ENCODE measurements at places on chromosomes 6 and 20.

- DNase-seq, result no peak
Observed at GRCh38 chr6:157560691-157561413, 179.9 kb downstream of the ZDHHC14 start.

DNA sequence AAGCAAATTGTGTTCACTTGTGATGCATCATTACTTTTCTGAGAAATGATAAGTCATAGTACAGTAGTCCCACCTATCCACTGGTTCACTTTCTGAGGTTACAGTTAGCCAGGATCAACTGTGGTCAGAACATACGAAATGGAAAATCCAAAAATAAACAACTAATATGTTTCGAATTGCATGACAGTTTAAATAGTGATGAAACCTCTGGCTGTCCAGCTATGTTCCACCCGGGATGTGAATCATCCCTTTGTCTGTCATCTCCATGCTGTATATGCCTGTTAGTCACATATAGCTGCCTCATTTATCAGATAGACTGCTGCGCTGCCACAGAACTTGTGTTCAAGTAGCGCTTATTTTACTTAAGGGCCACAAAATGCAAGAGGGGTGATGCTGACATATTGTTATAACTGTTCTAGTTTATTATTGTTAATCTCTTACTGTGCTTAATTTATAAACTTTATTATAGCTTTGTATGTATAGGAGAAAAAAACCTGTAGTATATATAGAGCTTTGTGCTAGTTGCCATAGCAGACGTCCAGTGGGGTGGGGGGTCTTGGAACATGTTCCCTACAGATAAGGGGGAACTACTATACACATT, 29.2 kb downstream of the AFDN start:
- no peak for DNase-seq

GRCh38 chr6:130122243-130122642, 100.5 kb downstream of the SAMD3 start:
- no peak for DNase-seq

DNA sequence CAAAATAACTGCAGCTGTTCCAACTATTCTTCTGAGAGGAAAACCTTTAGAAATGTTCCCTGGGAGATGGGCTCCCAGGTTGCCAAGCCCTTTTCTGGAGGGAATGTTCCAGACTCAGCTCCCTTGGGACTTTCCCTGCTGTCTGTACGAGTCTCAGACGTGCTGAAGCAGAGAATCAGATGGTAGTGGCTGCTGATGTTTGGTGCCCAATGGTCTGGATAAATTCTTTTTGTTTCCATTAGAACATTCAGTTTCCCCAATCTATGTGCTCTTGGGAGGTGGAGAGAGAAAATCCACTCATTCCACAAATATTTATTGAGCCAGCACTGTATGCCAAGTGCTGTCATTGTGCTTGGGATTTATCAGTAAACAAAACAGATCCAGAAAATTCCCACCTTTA, 40.0 kb downstream of the SNHG17 start:
- no peak for DNase-seq

- DNase-seq, result no peak
Observed at GRCh38 chr20:63639093-63639975, 12.4 kb upstream of the GMEB2 start.

DNA sequence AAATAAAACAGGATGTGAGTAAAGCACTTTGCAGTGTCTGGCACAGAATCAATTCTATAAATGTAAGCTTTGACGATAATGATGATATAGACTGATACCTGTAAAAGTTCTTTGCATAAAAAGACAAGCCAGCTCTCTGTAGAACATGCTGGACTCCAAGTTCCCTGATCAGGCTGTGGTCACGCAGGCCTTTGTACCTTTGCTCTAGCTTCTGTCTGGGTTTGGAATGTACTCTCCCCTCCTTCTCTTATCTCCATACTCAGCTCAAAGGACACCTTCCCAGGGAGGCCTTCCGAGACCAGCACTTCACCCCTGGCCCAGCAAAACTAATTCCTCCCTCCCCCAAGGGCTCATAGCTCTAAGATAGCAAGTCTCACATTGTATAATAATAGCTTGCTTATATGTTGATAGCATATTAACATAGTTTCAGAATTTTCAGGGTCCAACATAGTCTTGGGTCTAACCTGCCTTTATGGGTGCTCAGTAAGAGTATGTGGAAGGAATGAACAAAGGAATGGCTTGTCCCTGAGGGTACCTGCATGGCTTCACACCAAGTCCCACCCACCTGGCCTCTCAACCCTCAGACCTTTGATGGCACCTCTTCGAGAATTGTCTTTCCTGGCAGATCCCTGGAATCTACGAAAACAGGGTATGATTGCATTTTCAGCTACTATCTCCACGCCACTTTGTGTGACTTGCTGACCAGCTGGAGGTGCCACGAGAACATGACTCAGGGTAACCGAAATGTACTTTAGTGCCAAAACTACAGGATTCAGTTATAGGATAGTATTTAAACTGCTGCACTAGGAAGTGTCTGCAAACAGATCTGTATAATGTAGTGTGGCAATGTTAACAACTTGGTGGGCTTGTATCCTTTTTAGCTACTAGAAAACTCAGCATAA, 41.7 kb upstream of the PIM1 start:
- DNase-seq, result no peak

DNA sequence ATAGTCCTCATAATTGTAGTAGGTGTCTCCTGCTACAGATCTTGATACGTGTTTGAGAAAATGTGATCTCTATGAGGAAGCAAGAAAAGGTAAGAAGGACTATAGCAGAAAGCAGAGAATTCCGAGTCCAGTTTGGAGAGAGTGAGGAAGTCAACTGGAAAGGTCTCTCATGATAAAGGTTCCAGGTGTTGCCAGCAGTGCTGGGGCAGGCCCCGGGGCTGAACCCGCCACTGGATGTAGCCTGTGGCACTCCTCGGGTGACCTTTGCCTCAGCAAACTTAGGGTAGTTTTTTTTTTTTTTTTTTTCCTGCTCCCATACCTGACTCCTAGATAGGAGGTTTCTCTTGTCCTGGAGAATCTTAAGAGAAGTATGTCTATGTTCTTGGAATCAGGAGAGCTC, 62.8 kb downstream of the FAM120B start:
- no peak for DNase-seq

GRCh38 chr6:1579096-1579495, 30.6 kb upstream of the FOXC1 start:
- DNase-seq, result no peak

- DNase-seq, result no peak
Observed at GRCh38 chr6:63637865-63638445, 2.4 kb downstream of the PHF3 start.

GRCh38 chr6:155103816-155104366, 108.8 kb downstream of the TIAM2 start:
- no peak for DNase-seq

- DNase-seq, result no peak
Observed at GRCh38 chr6:115602466-115602865, 458.2 kb downstream of the FRK start.

DNA sequence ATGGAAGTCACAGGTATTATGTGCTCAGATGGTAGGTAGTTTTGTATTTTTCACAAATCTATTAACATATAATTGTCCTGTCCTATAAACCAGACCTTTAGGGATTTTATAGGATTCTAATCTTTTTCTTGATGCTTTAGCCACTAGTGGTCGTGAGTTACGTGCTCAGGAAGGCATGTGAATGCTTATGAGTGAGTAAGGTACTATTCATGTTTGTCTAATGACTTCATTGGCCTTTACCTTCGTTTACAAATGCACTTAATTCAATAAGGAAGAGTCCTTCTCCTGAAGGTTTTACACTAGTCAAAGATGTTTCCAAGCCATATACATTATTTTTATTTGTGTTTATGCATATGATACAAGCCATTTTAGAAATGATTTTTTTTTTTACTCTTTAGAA, 23.0 kb downstream of the PACRG start:
- no peak for DNase-seq

DNA sequence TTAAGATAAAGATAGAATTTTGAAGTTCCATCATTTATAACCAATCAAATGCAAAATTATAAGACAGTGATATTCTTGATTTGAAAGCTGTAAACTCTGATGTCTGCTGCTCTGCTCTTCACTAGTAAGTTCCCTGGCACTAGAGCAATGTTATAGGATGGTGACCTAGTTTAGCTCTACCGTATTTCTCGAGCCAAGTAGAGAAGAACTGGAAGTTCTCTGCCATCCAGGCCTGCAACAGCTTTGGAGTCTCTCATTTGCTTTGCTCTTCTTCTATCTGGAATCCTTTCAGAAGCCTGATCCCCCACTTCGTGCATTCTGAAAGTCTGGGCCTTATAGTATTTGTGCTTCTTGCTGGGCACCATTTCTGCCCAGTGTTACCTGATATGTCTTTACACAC, 100.3 kb downstream of the PLCB1 start:
- no peak for DNase-seq

DNA sequence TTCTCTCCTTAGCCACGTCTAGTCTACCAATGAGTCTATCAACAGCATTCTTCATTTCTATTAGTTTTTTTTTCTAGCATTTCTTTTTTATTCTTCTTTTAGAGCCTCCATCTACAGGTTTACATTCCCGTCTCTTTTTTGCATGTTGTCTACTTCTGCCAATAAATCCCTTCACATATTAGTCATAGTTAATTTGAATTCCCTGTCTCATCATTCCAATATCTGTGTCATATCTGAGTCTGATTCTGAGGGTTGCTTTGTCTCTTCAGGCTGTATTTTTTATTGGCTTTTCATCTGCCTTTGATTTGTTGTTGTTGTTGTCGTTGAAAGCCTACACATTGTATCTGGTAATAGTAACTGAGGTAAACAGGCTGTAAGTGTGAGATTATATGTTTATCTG, 104.6 kb downstream of the HMGCLL1 start:
- DNase-seq, result no peak

- DNase-seq, result no peak
Observed at GRCh38 chr6:156423075-156423474, 354.1 kb upstream of the ARID1B start.

- DNase-seq, result no peak
Observed at GRCh38 chr6:44410363-44410762, 22.9 kb downstream of the CDC5L start.

DNA sequence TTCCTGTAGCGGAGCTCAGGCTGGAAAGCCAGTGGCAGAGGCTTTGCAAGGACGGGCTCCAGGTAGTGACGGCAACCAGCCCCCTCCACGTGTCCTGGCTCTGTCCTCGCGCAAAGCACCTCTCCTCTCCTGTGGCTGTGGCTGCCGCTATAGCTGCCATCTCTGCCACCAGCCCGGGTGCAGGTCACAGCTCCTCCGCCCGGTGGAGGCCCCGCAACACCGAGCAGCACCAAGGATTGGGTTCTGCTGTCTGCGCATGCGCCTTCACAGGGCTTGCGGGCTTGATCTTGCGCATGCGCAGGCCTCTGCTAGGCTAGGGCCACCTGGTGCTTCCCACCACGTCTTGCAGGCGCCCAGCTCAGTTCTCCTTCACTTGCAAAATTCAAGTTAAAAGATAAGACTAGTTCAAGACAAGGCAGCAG, 625.4 kb downstream of the QKI start:
- DNase-seq, result no peak

DNA sequence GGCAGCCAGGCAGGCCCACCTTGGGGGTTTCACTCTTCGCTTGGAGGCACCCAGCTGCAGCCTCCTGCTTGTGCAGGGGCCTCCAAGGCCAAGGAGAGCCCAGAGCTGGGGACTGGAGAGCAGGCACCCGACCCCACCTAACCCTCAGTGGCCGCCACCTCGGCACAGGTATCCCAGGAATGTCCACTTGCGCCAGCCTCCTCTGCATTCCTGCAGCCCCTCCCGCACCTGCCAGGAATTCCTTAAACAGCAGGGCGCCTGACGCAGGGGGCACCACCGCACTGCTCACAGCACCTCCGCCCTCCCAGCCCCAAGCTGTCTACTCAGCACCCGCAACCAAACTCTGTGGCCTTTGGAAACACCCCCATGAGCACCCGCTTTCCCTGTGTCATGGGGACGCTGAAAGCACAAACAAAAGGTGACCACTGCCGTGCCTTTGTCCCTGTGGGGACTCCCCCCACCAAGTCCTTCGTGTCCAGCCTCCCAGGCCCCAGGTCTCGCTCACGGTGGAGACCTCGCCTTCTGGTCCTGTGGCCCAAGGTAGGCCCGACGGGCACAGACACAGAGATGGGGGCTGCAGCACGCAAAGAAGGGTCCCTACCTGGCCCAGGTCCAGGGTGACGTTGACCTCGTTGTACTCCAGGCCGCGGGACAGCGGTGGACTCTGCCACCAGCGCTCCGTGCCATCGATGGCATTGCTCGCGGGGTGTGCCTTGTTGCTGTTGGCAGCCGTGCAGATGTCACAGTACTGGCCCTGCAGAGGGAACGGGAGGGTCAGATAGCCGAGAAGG, 5.1 kb downstream of the LAMA5 start:
- DNase-seq, result no peak

GRCh38 chr20:44112456-44112855, 74.5 kb downstream of the JPH2 start:
- DNase-seq, result no peak

DNA sequence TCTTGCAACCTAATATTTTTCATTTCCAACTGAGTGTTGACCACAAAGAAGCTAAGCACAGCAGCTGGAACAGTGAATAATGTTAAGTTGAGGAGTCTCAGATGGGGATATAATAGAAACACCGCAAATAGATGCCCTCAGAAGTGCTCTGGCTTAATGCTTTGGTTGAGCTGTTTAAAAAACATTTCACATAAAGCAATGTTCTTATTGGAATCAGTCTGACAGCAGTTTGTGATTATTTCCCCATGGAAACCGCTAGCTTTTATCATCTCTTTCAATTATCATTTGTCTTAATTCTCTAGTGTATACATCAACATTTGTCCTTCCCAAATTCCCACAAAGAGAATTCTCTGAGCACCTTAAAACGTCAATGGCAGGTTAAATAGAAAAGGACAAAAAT, 30.8 kb downstream of the METTL24 start:
- DNase-seq, result no peak

DNA sequence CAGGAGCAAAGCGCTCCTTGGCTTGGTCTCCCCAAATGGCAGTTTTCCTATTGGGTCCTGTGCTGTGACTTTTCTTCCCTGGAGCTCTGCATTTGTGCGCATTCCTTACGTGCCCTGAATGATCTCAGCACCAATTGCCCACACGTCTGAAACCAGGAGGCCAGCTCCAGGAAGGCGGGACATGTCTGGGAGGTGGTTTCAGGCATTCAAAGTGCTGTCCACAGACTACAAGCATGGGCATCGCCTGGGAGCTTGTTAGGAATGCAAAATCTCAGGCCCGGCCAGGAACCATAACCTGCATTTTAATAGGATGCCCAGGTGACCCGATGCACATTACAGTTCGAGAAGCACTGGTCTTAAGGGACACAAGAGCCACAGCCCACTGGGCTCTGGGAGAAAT, 239.6 kb downstream of the ANKRD60 start:
- DNase-seq, result no peak

DNA sequence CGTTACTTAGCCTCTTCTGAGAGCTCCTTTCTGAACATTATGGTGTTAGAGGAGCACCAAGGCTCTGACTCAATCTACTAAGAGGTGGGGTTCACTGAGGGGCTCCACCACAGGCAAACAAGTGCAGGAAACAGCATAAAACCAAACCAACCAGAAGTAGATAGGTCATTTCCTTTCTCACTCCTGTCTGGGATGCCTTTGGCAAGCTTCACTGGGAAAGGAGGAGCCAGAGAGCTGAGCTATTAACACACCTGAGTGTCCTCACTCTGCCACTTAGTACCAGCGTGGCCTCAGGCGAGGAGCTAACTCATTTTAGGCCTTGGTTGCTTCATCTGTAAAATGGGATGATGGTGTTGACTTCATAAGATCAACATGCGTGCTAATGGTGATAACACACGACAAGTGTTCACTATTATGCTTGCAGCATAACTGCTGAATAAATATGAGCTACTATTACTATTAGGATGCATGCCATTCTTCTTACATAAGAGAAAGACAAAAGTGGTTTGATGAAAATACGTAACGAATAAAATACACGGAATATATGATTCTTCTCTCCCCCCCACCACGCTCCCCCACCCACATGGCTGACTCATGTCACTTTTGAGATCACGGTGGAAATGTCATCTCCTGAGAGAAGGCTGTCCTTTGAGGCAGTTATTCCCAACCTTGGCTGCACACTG, 185.4 kb downstream of the BCAS1 start:
- no peak for DNase-seq

Data from GM12891 (cell line).